Lower leg skin (tissue), 4 donors: ENCODE measurements at places on chromosomes 1 and 21. TPM values are rescaled to one million over a fixed set of nuclear protein-coding genes. Genes with fewer than 3 reads are reported as not detected.

DNA sequence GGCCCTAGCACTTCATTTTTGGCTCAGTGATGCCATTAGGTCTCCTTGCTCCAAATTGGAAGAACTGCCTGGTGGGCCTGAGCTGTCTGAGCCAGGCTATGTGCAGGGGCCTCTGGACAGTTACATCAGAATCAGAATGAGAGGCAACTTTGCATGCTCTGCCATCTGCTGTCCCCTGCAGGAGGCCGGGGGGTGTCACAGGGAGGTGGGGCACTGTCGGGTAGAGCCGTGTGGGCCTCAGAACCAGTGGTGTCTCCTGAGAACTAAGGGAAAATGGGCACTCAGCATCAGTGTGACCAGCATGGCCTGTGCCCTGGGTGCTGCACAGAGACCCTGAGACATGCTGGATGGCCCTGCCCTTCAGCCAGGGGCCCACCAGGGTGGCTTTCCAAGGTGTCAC lies 47.0 kb upstream of the COL6A1 start:
- DNase-seq: no peak

GRCh38 chr1:221634606-221635005 lies 107.3 kb downstream of the DUSP10 start:
- DNase-seq: no peak

DNA sequence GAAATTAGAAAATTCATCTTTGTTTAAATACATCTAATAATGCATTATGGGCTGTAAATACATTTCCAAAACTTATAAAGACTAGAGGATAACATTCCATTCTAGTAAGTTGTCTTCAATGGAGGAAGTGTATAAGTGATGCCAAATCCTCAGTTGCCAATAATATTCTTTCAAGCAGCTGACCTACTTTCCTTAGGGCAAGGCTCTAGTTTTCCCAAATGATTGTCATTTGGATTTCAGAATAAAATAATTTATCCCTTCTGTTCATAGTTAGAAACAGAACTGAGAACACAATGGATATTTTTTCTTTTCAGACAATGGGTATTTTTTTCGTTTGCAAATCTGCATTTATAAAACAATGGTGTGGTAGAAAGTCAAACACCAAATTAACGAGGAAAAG lies 354.9 kb upstream of the ADAMTS5 start:
- no peak for DNase-seq

DNA sequence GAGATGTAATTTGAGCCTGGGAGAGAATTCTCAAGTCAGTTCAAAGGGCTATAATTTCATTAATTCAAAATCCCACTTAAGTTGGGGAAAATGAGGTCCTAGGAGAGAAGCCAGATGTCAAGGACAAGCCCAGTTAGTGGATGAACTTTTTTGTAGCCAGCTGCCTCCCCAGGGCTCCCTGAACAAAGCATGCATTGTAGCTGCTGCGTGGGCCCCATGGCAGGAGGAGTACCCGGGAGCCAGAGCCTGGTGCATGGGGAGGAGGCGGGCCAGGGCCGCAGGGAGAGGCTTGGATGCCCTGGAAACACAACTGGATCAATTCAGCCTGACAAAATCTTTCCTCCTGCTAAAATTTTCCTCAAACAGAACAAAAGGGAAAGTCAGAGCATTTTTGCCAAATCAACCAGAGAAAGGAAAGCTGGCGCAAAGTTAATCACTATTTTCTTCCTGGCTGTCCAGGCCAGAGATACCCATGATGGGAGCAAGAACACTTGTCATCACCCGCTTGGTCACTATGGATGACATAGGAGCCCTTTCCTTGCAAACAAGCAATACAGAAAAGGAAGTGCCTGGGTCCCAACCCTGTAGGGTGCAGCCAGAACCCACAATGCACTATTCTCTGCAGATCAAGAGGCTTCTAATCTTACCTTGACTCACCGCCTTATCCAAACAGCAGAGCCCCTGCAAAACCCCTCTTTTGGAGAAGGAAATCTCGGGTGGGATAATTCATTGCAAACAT lies 248.1 kb upstream of the RAB4A start:
- DNase-seq: no peak

DNA sequence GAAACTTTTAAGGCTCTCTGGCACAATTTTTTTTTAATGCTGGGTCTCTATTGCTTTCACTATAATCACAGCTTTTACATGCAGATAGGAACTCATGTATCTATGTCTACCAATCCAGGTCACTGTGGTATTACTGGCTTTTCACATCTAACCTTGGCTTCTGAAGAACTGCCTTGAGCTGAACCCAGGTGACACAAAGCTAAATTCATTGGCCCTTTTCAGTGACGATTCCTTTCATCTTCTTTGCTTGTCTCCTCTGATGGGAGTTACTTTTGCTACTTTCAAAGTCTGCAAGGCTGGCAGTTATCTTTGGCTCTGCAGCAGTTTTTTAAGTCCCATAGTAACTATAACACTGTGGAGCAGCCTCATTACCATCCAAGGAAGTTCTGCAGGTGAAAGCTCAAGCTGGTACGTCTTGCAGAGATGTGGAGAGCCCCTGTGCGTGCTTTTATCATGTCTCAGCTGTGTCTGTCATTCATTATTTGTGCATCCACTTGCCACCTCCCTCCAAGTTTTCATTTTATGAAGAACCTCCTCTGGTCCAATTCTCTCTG lies 364.3 kb downstream of the VAV3 start:
- no peak for DNase-seq

GRCh38 chr1:36511804-36512798 lies 29.4 kb upstream of the CSF3R start:
- no peak for DNase-seq

DNA sequence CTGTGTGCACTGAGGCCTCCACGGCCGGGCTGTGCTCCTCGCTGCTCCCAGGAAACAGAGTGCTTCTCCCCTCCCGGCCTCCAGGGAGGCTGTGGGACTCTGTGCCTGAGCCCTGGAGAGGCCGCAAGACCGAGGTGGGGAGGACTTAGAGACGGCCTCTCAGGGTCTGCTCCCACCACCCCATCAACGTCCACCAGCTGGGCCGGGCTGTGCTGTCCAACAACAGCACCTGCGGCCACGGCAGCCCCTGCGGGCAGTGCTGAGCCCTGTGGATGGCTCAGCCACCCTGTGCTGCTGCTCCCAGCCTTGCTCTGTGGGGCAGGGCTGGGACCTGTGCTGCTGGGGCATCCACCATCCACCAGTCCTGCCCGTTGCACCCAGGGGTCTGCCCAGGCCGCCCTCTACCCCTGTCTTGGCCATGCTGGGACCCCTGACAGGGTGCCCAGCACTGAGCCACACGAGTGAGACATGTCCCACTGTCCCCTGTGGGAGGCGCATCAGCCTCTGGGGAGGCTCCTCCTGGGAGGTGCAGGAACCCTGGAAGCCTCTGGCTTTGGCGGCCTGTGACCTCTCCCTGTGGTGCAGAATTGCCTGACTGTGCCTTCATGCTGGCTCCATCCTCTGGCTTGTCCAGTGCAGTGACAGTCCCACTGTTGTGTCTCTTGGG lies 31.2 kb upstream of the LRRC3 start:
- DNase-seq: peak; percentile 67

DNA sequence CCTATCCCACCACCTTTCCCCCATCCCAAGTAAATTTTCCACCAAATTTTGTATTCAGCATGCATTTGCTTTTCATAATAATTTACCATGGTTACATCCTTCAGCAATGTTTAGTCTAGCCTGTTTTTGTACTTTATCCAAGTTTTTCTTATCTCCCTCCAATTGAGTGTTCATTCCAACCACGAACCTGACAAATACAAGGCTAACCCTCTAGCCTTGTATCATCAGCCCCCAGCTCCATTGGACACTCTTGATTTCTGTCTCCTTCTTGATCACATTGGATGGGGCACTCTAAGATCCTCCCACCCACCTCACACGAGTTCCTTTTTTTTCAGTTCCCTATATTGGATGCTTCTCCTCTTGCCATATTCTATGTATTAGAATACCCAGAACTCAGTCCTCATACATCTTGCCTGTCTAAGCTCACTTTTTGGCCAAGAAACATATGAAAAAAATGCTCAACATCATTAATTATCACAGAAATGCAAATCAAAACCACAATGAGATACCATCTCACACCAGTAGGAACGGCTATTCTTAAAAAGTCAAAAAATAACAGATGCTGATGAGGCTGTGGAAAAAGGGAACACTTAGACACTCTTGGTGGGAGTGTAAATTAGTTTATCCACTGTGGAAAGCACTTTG lies 40.5 kb upstream of the SLC35F3 start:
- DNase-seq: no peak

GRCh38 chr21:29664615-29665014 lies 275.2 kb downstream of the GRIK1 start:
- DNase-seq: no peak

DNA sequence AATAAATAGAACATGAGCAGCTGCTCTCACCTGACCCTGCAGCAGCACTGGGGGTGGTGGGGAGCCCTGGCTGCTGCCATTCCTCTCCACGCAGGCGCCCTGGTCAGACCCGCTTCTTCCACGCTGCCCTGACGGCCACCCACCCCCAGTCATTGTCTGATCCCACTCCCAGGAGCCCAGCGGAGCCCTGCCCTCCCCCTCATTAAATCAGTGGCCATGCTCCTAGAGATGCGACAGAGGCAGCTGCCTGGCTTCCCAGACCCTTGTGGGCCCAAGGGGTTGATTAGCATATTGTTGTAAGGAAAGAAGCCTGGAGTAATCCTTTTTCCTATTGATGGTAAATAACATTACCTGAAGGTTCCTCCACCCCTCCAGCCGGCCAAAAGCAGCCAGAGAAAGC lies 301.5 kb downstream of the RRAGC start:
- no peak for DNase-seq

DNA sequence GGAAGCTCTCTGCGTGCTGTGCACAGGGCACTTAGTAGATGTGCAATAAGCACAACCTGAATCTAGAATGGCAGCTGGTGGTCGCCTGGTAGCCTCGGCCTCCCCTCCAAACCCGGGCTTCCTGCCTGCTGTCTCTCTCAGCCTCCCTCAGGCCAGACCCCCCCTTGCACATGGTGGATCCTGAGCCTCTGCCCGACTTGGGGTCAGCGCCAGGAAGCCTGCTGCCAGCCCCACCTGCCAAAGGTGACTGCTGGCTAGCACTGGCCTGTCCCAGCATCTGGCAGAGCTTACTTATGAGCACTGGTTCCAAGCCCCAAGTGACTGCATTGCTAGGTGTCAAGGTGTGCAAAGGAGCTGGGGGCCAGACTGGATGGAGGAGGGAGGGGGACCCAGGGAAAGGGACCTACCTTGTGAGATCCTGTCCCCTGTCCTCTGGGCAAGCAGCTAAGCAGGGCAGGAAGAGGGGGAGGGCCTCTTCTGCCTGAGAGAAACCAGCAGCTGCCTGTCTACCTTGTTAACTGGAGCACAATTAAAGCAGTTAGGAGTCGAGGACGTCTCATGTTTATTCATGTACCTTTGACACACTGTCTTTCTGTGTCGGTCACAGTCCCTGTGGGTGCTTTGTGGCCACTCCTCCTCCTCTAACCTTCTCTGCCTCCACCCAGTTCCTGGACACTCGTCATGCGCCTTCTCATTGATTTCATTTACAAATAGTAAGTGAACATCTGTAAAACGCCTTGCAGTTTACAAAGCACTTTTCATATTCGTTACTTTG lies 100.9 kb downstream of the DDX20 start:
- DNase-seq: no peak

DNA sequence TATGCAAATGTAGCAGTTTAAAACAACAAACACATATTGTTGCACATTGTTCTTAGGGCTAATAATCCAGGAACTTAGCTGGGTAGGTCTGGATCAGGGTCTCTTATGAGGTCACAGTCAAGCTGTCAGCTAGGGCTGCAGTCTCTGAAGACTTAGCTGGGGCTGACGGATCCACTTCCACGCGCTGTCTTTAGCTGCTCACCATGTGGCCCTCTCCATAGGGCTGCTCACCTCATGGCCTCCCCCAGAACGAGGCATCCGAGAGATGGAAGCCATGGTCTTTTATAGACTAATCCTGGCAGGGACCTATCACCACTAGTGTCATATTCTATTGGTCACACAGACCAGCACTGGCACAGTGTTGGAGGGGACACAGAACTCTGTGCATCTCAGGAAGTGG lies 8.7 kb upstream of the OXCT2 start:
- DNase-seq: no peak

GRCh38 chr21:45026826-45027225 lies 47.6 kb upstream of the ADARB1 start:
- DNase-seq: no peak

DNA sequence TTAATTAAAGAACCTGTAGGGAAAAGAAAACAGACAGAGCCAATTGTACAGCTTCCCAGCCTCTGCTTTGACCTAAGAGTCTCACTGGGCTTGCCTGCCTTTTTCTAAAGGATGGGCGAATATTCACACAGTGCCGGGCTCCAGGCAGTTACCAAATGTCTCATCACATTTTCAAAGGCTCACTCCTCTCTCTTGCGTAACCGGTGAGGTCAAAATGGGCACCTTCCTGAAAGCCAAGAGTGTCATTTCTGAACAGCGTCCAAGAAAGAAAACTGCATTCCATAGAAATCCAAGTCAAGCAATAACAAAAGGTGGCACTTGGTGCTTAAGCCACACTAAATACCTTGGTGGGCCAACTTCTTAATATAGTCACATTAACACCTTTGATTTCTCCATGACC lies 710 bp upstream of the PALMD start:
- DNase-seq: peak; percentile 85

DNA sequence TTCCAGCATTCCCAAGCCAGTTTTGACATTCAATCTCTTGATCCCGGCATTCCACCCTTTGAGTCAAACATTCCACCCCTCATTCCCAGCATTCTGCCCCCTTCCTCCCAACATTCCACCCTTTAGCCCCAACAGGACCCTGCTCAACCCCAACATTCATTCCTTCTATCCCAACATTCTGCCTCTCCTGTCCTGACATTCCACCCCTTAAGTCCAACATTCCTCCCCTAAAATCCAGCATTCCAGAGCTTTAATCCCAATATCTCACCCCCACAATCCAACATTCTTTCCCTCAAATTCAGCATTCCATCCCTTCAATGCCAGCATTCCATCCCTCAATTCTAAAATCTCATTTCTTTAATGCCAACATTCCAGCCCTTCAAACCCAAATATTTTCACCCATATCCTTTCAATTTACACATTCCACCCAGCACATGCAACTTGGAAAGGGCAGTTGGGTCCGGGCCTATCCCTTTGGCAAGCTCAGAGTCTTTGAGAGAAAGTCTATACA lies 22.9 kb downstream of the DDX20 start:
- no peak for DNase-seq

- no peak for DNase-seq
These were observed 13.5 kb downstream of the ATP1A2 start for GRCh38 chr1:160129046-160129445.

DNA sequence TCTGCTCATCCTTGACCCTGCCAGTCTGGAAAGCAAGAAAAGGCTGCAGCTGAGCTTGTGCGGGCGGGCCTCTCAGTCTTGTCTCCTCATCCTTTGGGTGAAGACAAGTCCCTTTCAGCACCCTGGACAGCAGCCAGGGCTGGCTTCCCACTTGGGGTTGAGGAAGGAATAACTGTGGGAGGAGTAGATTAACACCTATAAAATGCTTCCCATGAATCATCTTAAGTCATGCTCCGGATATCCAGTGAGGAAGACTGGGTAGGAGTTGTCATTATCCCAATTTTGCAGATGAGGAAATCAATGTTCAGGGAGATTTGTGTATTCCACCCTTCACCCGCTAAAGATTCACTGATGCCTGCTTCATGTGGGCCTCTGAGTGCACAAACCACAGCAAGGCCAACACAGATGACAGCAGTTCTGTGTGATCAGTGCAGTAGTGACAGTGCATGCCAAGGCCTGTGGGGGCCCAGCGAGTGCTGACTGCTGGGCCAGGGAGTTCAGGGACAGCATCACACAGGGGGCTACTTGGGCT lies 20.1 kb upstream of the COL16A1 start:
- no peak for DNase-seq

Gene SELL
- total RNA-seq: 0.36 TPM

Gene KLF17
- not detected for total RNA-seq

Gene FCER1G
- total RNA-seq: 5.0 TPM

Gene TMEM201
- 12.4 TPM for total RNA-seq

Gene SLC9C2
- total RNA-seq: not detected

Gene CCDC24
- 2.2 TPM for total RNA-seq

Gene ETNK2
- 53.8 TPM for total RNA-seq
